ENCODE measurements at places on chromosomes 6 and 20.

GRCh38 chr6:118188561-118188960 lies 281.5 kb downstream of the SLC35F1 start:
- DNase-seq = no peak

- no peak for DNase-seq
Measured at GRCh38 chr20:22757424-22758183, 173.2 kb upstream of the FOXA2 start.

DNA sequence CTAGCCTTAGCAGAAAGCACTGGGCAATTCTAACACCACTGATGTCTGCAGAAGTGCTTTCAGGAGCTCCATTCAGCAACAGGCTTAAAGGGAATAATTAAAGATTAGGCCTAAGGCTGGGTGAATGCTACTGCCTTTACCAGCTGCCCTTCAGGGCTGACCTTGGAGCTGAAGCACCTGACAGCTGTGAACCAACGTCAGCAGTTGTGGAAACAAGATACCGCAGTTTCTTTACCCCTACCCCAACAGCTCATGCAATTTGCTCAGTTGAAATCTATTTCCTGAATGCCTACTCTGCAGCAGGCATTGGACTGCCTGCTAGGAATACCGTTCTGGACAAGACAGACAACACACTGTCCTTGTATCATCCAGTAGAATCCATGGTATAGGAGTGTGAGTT lies 51.5 kb upstream of the ADTRP start:
- DNase-seq = no peak

GRCh38 chr6:168292826-168293225 lies 26.8 kb downstream of the DACT2 start:
- DNase-seq = no peak

GRCh38 chr20:2619961-2620595 lies 32.4 kb upstream of the NOP56 start:
- no peak for DNase-seq

- DNase-seq = no peak
Measured at GRCh38 chr20:26207237-26207966, 510.7 kb upstream of the ZNF337 start.

- DNase-seq = no peak
Measured at GRCh38 chr20:61662226-61662967, 403.3 kb downstream of the TAF4 start.

DNA sequence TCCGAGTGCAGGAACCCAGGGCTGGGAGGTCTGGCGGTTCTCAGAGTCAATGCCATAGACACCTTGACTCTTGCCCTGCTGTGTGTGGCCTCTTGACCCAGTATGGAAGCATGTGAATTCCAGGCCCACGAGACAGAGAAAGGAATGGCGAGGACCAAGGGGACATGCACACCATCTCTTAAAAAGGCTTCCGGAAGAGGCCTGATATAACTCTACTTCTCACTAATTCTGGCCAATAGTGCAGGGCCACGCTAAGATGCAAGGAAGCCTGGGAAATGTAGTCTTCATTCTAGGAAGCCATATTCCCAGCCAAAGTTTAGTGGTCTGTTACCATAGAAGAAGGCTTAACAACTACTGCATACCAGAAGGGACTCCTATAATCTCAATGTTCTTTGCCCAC lies 177.0 kb upstream of the KCNG1 start:
- DNase-seq = no peak

DNA sequence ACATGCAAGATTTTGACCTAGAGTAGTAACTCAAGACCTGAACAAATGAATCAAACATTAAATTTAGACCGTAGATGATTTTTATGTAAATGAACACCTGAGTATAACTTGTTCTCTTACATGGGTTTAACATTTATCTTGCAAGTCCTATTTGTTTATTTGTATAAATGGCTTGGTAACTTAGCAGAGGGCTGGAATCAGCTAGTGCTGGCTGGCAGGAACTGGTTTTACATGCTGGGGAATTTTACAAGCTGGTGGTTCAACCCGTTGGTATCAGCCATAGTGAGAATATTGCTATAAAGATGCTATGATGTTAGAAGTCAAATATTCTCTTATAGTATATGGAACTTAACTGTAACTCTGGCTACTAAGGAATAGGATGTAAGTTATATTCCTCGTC lies 8.9 kb downstream of the SLC22A2 start:
- DNase-seq = no peak

GRCh38 chr20:60054716-60055634 lies 96.8 kb downstream of the CDH26 start:
- no peak for DNase-seq

GRCh38 chr20:2930538-2930937 lies 57.3 kb downstream of the PTPRA start:
- DNase-seq = no peak

DNA sequence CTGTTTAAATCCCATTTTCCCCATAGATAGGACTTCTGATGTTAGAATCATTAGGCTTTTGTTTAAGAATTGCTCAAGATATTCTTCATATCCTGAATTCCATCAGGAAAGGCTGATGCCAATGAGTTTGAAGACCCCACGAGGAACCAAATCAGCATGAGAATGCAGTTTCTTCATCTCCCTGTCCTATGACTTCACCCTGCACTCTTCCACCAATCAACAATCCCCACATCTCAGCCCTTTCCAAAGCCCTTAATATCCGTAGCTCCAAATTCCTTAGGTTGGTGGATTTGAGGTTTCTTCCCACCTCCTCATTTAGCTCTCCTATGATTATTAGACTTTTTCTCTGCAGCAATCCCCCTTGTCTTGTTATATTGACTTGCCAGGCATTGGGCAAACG lies 88.3 kb upstream of the PRND start:
- DNase-seq = no peak

DNA sequence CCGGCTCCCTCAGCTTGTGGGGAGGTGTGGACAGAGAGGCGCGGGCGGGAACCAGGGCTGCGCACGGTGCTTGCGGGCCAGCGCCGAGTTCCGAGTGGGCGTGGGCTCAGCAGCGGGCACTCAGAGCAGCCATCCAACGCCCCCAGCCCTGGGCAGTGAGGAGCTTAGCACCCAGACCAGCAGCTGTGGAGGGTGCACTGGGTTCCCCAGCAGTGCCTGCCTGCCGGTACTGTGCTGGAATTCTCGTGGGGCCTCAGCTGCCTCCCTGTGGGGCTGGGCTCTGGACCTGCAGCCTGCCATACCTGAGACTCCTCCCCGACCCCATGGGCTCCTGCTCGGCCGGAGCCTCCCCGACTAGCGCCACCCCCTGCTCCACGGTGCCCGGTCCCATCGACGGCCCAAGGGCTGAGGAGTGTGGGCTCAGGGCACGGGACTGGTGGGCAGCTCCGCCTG lies 92.7 kb downstream of the MANEA start:
- no peak for DNase-seq

DNA sequence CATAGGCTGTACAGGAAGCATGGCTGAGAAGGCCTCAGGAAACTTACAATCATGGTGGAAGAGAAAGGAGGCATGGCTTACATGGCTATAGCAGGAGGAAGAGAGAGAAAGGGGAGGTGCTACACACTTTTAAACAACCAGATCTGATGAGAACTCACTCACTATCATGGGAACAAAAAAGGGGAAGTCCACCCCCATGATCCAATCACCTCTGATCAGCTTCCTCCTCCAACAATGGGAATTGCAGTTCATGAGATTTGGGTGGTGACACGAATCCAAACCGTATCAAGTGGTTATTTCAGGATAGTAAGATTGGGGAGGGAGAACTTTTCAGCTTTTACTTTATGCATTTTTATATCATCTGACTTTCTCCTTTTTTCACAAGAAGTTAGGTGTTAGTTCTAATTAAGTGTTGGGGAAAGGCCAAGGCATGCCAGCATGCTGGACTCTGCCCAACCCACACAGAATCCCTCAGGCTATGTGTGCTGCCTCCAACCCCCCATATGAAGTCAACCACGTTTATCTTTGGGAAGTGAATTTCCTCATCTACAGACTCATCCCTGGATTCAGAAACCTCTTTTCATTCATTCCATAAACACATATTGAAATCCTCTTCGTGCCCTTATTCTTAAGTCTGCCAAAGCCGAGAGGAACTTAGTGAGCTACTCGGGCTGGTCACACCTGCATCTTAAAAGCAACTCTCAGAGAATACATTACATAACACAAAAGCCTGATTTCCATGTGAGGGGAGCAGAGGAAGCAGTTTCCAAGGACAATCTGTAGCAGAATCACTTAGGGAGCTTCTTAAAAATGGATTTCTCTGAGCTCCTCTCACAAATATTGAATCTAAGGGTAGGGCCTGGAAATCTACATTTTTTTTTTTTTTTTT lies 16.7 kb upstream of the CLIC5 start:
- DNase-seq = no peak

DNA sequence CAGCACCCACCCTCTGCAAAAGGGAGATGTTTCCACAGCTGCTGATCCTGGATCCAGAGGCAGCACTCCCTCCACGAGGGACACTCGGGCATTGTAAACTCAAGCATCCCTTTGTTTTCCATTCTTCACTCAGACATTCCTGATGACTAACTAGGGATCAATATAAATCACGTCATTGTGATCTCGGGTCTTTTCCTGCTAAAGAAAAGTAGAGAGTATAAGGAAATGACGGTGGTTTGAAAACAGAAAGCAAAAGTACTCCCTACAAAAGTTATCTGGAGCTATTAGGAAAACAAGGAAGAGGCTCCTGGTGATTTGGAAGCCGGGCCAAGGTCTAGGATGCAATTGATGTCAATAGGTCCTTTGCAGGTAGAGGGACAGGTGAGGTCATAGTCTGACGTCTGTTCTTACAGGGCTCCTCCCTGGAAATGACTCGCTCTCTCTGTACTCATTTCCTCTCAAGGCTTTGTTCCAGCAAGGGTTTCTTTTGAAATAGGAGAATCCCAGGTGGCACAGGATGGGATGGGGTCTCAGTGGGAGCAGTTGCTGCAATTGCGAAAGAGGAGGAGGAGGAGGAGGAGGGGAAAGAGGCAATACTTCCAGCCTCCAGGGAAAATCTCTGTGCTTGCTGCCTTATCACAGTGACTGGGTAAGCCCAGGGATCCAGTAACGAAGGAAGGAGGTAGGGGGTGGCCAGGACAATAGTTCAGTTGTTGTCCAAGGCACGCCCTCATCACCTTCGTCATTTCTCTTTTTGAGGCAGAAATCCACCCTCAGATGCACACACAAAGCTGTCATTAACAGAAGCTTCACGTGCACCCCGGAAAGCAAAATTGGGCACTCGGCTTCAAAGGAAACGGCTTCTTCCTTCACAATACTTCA lies 222.8 kb downstream of the LY86 start:
- peak; percentile 27 for DNase-seq

GRCh38 chr6:97109444-97109843 lies 173.6 kb downstream of the MMS22L start:
- DNase-seq = no peak

- peak; percentile 72 for DNase-seq
Measured at GRCh38 chr20:50992733-50993457, 30.0 kb downstream of the KCNG1 start.

GRCh38 chr6:34487536-34487935 lies 21.7 kb downstream of the PACSIN1 start:
- DNase-seq = no peak

DNA sequence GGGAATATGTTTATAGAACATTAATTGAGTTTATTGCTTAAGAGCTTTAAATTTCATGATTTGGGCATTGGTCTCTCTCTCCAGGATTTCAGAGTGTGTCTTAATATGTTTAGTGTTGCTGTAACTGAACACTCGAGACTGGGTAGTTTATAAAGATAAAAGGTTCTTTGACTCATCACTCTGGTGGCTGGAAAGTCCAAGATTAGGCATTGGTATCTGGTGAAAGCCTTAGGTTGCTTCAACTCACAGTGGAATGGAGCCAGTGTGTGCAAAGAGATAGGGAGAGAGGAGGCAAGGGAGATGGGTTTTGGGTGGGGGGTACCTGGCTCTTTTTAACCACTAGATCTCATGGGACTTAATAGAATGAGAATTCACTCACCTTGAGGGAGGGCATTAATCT lies 35.6 kb upstream of the DTNBP1 start:
- DNase-seq = no peak

- no peak for DNase-seq
Measured at GRCh38 chr6:74087899-74088298, 391.9 kb downstream of the CD109 start.

DNA sequence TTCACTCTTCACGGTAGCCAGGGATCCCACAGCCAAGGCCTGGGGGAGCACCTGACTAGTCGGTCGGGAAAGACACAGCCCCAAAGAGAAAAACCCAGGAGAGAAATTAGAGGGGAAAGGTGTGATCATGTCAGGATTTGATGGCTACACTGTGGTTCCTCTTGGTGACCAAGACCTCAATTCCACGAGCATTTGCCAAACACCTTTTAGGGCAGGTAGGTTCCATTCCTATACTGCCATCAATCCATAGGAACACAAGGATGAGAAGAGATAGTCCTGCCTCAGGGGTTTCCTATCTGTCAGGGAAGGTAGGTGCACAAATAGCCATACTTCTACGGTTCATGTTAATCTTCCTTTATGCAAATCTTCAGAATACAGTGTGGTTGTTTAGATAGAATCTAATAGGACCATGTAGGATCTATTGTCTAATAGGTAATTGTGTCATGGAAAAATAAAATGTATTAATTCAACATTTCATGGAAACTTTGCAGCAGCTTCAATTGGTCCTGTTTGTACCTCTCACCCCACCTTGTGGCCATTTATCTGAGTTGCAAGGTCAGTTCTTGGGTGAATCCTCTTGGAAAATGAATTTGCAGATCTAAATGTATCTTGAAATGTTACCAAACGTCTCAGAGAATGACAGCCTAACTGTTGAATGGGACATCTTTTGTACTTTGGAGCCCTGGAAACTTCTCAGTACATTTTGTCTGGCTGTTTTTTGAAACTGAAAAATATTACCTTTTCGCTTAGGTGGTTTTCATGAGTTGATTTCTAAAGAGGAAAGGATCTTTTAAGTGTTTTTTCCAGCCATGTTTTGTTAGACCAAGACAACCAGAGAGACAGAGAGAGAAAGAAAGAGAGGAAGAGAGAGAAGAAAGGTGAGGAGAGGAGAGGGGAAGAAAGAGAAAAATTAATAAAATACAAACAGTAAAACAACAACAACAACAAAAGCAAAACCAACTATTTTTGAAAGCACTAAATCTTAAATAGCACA lies 33.7 kb upstream of the IYD start:
- peak; percentile 57 for DNase-seq

DNA sequence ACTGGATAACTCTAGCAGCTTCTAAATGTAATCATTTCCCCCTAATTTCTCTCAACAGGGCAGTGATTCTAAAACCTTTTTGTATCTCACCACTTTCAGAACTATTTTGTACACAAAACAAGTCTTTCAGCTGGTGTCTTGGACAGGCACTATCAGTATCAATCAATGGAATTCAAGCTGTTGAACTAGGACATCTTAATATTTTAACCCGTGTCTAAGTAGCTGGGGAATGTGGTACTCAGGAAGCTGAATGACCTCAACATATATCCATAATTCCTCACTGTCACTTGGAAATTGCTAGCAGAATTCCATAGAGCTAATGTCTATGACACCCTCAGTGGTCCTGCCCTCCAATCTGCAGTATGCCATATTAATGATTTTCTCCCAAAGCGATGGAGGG lies 24.5 kb downstream of the ADAT2 start:
- no peak for DNase-seq

GRCh38 chr6:71567562-71567961 lies 279.0 kb downstream of the OGFRL1 start:
- DNase-seq = no peak

DNA sequence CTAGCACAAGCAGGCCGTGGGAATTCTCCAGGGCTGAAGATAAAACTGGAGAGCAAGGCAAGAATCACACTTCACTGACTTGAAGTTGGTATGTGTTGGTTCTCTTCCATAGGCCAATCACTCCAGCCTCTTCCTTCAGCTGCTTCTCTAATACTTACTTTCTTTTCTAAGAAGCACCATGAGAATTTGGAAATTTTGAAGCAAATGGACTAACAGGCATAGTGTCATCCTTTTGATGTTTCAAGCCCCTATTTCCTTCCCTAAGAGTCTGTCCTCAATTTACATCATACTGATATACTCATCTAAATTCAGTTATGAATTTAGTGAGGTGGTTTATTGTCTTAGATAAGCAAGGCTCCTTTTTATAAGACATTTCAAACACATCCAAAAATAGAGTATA lies 24.0 kb downstream of the SLC26A8 start:
- DNase-seq = no peak
